ENCODE measurements at places on chromosomes 4 and X.

DNA sequence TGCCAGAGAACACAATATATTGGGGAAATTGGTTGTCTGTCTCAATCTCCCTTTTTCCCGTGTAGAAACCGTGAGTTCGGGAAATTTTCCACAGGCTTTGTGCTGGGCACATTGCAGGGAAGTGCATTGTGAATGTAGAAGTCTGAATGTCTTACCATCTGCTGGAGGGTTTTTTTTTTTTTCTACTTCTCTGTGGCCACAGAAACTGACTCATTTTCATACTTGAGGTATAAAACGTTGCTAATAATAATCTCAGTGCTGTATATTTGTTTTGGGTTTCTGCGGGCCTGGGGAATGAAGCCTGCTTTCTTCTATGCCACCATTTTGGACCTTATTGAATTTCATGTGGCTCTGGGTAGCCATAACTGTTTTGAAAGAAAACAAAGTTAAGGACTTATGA lies 1001.2 kb downstream of the STIM2 start:
- DNase-seq, result no peak

GRCh38 chr4:142356801-142357200 lies 489.3 kb downstream of the INPP4B start:
- DNase-seq, result no peak

DNA sequence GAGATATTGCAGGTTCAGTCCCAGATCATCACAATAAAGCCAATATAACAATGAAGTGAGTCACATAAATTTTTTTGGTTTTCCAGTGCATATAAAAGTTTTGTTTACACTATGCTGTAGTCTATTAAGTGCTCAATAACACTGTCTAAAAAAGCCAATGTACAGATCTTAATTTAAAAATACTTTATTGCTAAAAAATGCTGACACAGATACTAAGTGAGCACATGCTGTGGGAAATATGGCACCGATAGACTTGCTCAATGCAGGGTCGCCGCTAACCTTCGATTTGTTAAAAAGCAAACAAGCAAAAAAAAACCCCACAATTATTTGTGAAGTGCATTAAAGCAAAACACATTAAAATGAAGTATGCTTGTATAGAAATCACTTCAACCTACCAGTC lies 10.3 kb downstream of the PLA2G12A start:
- no peak for DNase-seq

DNA sequence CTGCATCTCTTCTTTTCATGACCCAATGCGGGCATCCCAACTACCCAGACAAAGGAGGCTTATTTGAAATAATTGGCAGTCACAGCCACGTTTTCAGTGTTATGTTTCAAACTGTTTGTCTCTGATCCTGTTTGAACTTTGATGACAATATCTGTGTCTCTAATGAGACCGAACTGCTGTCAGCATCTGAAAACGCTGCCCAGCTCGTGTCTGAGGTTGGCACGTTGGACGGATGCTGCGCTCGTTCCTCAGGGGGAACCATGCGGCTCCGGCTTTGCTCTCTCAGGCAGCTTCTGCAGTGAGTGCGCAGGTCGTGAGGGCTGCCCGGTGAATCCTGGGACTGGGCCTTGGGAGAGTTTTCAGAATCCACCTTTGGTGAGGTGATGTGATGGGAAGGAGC lies 58.4 kb upstream of the SORBS2 start:
- no peak for DNase-seq

DNA sequence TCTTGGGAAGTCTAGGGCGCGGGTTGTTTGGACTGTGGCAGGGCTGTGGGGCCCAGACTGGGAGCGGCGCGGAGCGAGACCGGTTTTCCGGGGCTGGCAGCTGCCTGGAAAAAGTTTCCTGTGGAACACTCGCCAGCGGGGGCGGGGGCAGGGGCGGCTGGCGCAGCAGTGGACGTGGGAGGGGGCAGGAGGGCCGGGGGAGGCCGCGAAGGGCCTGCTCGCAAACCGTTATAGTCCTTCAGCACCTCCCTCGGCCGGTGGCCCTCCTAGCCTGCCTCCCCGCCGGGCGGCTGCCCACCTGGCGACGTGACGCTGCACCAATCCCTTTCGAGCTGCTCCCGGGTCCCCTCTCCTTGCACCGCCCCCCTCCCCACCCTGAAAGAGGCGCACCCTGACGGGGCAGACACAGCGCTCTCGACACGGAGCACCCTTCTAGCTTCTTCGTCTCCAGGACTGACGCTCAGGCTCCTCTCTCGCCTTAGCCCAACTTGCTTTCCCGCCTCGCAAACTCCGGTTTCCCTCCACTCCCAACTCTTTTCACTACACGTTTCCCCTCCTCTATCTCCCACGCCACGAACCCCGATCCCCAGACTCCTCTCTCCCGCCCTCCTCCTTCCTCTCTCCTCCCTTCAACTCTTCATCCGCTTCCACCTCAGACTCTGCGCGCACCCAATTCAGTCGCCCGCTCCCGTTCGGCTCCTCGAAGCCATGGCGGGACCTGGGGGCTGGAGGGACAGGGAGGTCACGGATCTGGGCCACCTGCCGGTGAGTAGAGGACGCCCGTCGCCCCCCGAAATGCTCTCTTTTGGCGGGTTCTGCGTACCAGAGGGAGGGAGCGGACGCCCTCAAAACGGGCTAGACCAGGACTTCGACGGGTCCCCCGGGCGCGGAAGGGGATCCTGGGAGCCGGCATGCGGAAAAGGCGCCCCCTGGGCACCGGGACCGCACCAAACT lies at the start of gene NRK:
TSS of gene NRK (plus strand) at position 402 of the 954 bp plus-strand sequence. CDS start at position 709, 307 bp downstream.
- no peak for DNase-seq

- no peak for DNase-seq
Observed at GRCh38 chr4:156929386-156930105, 42.1 kb downstream of the PDGFC start.

GRCh38 chrX:154059231-154059630 lies 38.3 kb downstream of the MECP2 start:
- no peak for DNase-seq

- no peak for DNase-seq
Observed at GRCh38 chr4:11602606-11603340, 174.1 kb upstream of the HS3ST1 start.

DNA sequence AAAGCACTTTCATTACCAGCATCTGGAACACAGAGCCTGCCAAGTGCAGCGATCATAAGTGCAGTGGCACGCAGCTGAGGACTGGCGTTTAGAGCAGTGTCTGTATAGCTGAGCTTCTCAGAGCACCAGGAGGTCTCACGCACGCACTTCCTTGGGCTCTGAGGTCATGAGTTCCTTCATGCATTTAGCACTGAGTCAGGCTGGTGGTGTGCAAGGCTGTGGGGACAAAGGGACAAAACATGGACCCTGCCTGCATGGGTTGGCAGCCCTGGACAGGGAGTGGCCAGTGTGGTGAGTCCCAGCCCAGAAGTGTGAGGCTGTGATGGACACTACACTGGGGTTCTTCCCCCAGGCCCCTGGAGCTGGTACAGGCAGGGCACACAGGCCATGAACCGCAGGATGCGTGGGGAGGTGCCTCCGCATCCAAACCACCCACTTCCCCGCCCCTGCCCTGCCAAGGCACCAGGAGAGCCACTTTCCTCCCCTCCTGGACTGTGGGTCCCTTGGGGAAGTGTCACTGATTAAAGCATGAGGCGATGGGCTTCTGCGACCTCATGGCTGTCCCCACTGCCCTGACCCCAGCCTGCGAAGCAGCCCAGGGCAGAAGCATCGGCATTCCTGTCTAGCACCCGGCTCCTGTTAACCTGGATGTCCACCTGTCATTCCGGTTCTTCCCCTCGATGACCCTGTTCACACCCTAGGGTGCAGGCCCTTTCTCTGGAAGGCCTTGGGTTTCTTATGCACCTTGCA lies 37.2 kb upstream of the GPR78 start:
- no peak for DNase-seq

GRCh38 chr4:84527391-84527790 lies 28.3 kb upstream of the NKX6-1 start:
- no peak for DNase-seq

DNA sequence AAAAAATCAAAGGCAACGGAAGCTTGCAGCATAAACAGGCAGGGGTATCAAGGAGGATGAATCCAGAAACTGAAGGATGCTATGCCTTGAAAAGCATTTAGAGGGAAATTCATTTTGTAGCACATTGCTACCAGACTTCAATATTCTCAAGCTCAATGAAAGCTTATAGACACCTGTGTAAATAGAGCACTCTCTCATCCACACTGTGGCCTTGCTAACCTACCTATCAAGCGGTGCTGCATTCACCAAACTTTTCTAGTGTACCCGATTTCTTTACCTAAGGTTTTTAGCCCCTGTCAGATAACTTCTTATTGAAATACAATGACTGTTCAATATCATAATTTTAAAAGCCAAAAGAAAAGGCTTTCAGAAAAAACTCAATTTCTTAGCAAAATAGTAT lies 20.2 kb upstream of the HSD17B13 start:
- DNase-seq, result no peak

DNA sequence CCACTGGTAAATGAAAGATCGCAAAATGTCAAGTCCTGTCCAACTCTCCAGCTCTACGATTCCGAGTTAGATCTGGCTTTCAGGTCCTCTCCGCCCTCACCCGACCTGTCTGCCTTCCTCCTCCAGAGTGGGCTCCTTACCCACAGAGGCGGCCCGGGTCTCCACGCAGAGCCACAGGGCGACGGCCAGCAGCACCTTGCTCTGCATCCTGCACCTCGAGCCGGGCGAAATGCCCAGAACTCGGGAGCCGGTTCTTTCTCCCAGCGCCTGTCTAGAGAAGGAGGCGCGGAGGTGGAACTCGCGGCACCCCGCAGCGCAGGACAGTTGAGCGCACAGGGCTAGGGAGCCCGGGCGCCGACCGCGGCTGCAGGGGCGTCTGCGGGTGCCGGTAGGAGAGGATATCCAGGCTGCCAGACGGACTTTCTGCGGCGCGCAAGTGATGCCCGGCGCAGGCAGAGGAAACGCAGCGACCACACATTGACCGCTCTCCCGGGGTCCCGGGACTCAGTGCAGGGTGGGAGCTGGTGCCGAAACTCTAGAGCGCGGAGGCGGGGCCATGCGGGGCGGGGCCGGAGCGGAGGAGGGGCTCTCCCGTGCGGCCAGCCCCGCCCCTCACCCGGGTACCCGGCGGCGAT lies at the start of gene KDR:
TSS of gene KDR (minus strand) at position 509 of the 635 bp plus-strand sequence. CDS start at position 207, 302 bp downstream.
- no peak for DNase-seq

GRCh38 chr4:13329963-13330362 lies 154.2 kb downstream of the RAB28 start:
- DNase-seq, result no peak

- no peak for DNase-seq
Observed at GRCh38 chrX:47862680-47863079, 26.0 kb downstream of the ZNF81 start.

DNA sequence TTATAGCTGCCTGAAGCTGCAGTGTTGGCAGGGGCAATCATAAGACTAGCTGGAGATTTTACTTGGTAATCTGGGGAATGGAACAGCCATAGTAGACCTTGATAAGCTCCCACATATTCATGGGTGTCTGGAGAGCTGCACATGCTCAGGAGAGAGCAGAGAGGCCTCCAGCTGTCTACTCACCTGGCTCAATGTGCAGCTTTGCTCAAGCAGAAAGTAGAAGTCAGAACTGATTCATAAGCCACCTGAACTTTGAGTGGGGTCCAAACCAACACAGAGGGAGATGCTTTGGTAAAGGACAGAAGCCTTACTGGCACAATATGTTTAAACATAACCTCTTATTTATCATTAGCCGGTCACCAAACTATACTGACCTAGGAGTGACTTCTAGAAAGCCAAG lies 54.4 kb downstream of the KDM6A start:
- no peak for DNase-seq

DNA sequence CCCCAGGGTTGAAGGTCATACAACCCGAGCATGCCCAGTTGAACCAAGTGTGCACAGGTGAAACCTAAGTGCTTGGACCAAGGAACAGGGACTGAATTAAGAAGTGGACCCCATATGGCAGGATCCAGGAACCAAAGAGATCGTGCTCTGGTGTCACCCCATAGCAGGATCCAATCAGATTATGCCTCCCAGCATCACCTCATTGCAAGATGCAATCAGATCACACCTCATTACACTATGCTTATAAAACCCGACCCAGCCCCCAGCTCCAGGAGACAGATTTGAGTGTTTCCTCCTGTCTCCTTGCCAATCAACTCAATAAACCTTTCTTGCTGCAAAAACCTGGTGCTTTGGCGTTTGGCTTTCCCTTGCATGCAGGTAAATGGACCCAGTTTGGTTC lies 37.6 kb downstream of the EFHC2 start:
- no peak for DNase-seq

- no peak for DNase-seq
Observed at GRCh38 chr4:40559585-40560465, 69.8 kb downstream of the RBM47 start.

DNA sequence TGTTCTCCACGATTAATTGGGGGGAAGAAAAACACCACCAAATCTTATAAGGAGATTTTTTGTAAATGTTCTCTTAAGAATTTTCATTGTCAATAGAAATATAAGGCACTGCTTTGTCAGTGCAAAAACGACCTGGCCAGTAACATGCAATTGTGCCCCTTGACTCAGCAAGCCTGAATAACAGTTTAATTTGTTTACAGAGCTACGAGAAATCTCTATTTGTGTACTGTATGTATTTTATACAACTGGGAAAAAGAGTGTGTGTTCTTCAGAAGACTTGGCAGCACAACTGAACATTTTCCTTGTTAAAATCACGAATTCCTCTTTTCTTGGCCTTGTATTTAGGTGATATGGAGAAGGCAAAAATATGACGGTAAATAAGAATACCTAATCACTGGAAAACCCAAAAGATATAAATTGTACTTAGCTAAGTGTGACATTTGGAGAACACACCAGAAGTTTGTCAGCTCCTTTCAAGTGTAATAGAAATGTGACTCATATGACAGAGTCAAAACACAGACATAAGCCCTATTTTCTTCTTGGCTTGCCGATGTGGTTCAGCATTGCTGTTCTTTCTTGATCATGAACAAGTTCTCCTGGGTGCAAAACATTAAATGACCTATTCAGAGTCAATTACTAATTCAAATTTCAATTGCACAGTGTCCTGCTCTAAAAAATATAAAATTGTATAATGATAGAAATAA lies 945.0 kb upstream of the INTU start:
- no peak for DNase-seq

GRCh38 chr4:93617606-93618005 lies 210.9 kb upstream of the ATOH1 start:
- no peak for DNase-seq

DNA sequence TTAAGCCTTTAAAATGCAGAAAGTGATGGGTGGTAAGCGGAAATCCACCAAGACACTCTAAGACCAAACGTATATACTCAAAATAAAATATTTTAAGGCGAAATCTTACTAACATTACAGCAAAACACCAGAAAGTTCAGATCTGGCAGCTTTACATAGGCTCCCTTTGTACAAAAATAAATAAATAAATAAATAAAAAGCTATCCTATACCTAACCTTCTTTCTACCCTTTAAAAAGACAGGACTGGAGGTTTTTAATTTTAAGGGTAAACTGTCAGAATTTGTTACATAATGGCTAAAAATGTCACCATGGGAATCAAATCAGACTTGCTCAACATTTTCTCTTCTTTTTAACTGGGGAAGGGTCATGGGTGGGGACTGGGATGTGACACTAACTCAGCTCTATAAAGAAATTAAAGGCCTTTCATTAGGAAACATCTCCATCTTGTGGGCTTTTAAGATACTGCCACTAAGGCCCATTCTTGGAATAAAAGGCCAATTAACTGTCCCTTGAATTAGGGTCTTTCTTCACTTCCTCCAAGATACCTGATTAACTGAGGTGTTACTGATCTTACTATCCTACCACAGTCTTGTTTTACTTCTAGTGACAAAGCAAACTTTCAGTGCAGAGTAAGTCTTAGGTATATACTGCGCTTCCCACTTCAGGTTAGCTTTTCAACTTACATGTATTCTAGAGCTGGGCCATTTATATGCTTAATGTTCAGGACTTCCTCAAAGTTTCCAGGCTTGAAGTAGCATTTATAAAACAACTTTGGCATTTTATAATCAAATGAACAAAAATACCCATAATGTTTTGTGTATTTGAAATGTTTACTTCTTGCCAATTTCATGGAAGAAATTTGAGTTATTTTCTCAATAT lies 13.3 kb downstream of the HNRNPD start:
- no peak for DNase-seq
